ENCODE measurements at places on chromosomes 2 and 18.

GRCh38 chr2:43009448-43009847 is 217.0 kb downstream of the ZFP36L2 start:
- no peak for DNase-seq

DNA sequence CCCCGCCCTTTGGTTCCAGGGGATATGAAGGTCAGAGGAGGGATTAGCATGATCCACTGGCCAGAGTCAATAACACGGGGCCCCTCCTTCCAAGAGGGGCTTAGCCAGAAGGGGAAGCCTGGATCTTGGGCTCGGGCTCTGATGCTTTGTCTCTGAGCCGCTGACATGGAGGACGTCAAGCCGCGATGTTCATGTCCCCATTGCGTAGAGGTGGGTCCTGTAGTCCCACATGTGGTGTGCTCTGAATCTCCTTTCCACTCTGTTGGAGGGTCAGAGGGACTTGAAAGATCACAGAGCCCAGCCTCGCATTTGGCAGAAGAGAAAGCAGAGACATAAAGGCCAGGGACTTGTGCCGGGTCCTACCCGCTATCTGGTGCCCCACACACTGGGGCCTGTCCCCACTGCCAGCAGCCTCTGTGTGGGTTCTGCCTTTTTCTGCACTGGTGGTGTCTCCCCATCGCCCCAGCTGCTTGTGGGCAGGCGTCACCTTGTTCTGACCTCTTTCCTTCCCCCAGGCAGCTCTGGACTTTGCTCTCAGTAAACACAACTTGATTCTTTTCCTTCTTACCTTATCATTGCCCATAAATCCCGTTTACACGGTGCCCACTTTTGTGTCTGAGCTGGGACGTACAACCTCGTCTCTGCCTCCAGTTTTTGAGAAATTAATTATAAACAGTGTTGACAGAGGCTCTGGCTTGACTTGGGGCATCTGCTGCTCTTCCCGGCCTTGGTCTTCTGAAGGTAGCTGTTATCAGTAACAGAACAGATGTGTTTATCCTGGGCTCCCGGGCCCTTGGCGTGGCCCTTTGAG is 48.8 kb downstream of the SH3BP4 start:
- no peak for DNase-seq

DNA sequence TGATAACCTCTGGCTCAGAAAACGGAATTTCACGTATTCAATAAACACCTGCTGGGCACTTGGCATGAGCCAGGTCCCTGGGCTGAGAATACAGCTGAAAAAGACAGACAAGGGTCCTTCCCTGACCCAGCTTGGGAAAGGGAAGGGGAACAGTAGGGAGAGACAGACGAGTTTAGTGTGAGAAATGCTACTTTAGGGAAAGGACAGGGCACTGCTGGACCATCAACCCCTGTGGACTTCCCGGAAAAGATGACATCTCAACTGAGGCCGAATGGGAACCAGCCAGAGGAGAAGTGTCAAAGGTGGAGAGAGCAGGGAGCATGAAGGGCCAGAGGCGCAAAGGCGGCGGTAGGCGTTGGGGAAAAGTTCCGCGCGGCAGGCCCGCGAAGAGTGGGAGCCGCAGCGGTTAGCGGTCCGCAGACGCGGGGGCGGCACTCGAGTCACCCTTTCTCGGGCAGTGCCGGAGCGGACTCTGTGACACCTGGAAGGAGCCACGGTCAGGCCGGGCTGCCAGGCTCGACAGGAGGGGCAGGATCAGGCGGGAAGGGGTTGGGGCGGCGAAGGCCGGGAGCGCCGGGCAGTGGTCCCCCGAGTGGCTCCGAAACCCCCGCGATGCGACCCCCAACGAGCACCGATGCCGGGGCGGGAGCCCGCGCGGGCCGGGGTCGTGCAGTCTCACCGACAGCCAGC is 519 bp downstream of the TEX261 start:
- no peak for DNase-seq

DNA sequence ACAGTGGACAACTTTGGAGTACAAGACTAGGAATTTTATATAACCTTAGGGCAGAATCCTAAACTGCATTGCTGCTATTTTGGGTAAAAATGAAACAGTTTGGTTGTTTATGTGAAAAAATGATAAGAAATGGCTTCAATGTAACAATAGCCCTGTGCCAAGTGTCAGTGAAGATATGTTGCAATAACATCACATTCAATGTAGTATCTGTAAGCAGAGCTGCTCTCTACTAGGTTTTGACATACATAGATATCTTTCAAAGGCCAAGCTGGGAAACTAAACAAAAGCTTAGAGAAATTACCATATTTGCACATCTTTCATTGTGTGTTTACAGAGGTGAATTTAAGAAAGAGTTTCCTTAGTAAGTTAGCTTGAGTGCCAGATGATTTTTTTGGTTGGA is 135.0 kb upstream of the DOK6 start:
- no peak for DNase-seq

DNA sequence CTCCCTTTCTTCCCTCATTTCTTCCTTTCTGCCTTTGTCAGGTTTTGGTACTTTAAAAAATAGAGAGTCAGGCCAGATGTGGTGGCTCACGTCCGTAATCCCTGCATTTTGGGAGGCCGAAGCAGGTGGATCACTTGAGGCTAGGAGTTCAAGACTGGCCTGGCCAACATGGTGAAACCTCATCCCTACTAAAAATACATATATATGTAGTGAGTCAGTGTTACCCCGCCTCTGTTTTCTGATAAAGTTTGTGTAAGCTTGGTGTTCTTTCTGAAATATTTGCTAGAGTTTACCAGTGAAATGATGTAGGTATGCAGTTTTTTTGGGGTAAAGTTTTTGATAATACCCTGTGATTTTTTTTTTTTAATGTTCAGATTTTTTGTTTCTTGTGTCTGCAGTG is 58.8 kb downstream of the DGKD start:
- no peak for DNase-seq

- DNase-seq = no peak
Measured at GRCh38 chr18:31946305-31947046, 3.5 kb upstream of the TRAPPC8 start.

DNA sequence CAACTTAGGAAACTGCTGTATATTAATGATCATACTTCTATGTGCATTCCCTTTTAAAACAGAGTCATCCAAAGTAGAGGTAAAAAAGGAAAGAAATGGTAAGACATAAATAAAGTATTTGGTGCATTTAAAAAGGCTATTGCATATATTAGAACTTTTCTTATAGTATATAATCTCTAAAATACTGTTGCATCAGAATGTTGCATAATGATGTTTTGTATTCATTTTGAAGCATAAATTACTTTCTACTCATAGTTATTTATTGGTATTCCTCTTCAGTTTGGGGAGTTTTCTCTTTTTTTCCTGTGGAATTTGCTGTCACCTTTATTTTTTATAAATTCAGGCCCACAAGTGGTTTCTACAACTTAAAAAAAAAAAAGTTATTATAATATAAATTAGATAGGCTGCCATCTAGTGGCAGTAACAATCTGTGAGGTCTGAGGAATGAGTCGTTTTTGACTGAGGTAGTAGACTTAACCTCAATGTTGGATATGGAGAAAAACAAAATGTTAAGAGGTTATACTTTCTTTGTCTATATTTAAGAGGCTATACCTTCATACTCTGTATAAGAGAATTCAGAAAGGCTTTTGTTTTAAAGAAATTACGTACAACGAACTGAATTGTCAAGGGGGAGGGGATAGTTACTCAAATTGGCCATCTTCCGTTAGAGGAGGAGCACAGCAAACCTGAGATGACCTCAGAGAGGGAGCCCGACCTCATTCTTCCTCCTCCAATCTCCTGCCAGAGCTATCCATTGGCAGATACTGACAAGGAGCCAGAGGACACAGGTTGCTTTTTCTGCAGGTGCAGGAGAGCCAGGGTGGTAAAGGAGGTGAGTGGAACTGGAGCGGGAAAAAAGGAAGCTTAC is 23.8 kb downstream of the ANKAR start:
- DNase-seq = no peak

- no peak for DNase-seq
Measured at GRCh38 chr2:38712413-38712812, 38.7 kb downstream of the SRSF7 start.

DNA sequence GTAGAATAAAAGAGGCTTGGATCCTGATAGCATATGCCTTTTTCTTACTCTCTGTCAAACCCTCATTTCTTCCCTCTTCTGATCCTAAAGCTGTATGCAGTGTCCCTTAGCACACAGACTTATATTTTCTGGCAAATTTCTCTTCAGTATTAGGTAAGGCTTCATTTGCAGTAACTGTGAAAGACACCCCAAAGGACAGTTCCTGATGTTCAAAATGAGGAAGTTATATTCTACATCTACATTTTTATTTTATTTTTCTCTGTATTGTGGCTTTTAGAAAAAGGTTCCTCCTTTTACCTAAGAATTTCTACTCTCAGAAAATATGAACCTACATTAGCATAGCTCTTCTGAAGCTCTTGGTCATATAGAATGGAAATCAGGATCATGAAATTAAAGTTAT is 261.7 kb downstream of the PDE11A start:
- DNase-seq = no peak

GRCh38 chr18:13877157-13877556 is 38.2 kb downstream of the MC2R start:
- DNase-seq = no peak

DNA sequence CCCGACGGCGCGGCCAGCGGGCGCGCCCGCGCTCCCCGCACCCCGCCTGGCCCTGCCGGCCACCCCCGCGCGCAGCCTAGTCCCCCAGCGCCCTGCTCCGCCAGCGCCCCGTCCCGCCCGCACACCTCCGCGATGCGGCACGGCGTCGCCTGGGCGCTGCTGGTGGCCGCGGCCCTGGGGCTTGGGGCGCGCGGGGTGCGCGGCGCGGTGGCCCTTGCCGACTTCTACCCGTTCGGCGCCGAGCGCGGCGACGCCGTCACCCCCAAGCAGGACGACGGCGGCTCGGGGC is 232 bp downstream of the SNED1 start:
- no peak for DNase-seq

GRCh38 chr2:85222792-85223191 is 89.6 kb downstream of the TCF7L1 start:
- no peak for DNase-seq

GRCh38 chr2:85175369-85176299 is 42.4 kb downstream of the TCF7L1 start:
- no peak for DNase-seq

DNA sequence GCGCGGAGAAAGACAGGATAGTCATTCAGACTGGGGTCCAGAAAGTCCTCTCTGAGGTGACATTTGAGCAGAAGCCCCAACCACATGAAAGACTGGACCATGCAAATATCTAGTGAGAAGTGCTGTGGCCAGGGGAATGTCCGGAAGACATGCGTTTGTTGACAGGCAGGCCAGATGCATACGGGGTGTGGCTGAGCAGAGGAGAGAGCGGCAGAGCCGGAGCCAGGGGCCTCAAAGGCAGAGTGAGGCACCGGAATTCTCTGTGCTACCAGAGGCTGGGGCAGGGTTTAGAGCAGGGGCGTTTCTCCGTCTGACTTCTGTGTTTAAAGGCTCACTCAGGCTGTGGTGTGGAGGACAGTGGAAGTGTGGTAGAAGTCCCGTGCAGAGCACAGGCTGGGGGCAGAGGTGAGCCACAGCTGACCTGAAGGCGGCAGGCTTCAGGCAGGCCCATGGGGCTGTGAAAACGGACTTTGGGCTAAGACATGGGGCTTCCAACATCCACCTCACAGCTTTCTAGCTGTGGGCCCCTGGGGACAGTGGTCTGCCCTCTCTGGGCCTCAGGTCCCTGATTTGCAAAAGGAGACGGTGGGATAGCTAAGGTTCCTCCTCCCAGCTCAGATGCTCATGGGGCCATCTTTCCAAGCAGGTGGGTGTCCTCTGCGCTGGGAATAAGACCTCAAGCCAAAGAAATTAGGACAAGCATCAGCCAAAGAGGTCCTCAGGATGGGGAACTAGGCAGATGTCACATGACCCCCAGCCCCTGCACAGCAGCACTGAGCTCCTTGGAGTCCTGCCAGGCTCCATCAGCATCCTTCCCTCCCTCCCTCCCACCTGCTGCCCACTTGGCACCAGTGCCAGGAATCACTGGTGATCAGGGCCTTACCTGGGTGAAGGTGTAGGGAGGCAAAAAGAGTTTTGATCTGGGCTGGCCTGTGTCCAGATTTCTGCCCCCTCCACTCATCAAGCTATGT is 11.2 kb downstream of the RUFY4 start:
- no peak for DNase-seq

GRCh38 chr2:11869391-11869991 is 123.1 kb downstream of the LPIN1 start:
- no peak for DNase-seq

- no peak for DNase-seq
Measured at GRCh38 chr2:119724656-119725485, 34.9 kb upstream of the PTPN4 start.

- DNase-seq = no peak
Measured at GRCh38 chr2:30217644-30218337, 13.5 kb upstream of the LBH start.

DNA sequence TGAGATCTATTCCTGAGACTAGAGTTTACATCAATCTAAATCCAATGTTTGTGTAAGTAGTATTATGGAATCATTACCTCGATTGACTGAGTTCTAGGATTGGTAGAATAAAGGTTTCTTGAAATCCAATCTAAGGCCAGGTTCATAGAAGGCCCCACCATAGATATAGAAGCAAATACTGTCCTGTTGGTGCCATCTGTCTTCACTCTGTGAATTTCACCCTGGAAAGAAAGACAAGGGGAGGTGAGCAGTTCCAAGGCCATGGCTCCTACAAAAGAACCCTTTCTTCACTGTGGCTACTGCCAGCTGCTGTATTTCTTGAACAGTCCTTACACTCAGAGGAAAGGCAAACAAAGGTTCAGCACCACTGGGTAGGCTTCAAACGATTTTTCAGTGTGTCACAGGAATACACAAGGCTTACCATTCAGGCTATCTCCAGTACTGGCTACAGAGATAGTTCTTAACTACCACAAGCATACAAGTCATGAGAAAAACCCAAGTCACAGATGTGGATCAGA is 137.0 kb downstream of the LRP2 start:
- no peak for DNase-seq

- DNase-seq = no peak
Measured at GRCh38 chr2:117108741-117109267, 705.7 kb upstream of the DDX18 start.

- no peak for DNase-seq
Measured at GRCh38 chr2:23524261-23524706, 139.3 kb downstream of the KLHL29 start.

Data from stimulated activated CD4-positive, alpha-beta T cell treated with anti-CD3 and anti-CD28 coated beads, TNF-alpha, amount 100 ng/mL, for 4 hours (primary cell).